Activated naive CD8-positive, alpha-beta T cell treated with anti-CD3 and anti-CD28 coated beads for 36 hours (primary cell): ENCODE measurements at places on chromosomes 2 and 18. TPM values are rescaled to one million over a fixed set of nuclear protein-coding genes. Genes with fewer than 3 reads are reported as not detected.

DNA sequence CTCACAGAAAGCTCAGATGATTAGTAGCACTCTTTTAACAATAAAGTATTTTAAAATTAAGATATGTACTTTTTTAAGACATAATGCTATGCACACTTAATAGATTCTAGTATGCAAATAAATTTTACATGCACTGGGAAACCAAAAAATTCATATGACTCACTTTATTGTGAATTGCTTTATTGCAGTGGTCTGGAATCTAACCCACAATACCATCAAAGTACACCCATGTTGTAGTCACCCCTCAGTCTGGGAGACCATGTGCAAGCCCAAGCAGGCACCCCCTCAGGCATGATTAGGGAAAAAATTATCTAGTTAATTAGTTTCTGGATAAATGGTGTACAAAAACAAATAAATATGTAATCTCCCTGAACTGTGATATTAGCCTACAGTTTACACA is 649.0 kb upstream of the HS6ST1 start:
- no peak for DNase-seq
- no peaks in the 10 kb centered on the region for H3K27me3 ChIP-seq
- peaks cover 4% of the 10 kb centered on the region for H3K4me1 ChIP-seq
- H3K4me3 ChIP-seq, result no peak overlapping the region
- H3K36me3 ChIP-seq, result no peaks in the 10 kb centered on the region

GRCh38 chr2:20643826-20644225 is 7.1 kb downstream of the HS1BP3 start:
- H3K36me3 ChIP-seq, result no peaks in the 10 kb centered on the region
- no peak for DNase-seq
- no peak overlapping the region for H3K4me3 ChIP-seq
- H3K4me1 ChIP-seq, result peaks cover 2% of the 10 kb centered on the region
- H3K27ac ChIP-seq, result no peak overlapping the region
- no peaks in the 10 kb centered on the region for H3K27me3 ChIP-seq

DNA sequence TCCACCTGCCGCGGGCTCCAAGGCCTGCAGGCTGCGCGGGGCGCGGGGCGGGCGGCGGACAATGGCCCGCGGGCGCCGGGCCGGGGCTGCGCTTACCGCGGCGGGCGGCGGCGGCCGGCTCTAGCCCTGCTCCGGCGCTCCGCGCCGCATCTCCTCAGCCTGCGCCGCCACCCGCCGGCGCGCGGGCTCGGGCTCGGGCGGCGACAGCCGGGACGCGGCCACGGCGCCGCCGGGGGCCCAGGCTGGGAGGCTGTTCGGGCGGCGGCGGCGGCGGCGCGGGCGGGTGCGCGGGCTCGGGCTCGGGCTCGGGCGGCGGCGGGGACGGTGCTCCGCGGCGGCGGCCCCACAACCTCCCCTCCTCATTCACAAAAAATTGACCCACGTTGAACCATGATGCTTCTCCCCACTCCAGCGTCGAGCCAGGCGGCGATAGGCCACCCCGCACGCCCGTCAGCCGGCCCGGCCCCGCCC is at the start of gene HDAC4:
Gene HDAC4, minus strand, starts transcription at position 425 of the 471 bp plus-strand sequence. CDS start 48,321 bp downstream, outside the sequence.
- peak within 1 kb of the TSS; percentile 89 for H3K4me3 ChIP-seq
- peaks cover 14% of the 10 kb centered on the region for H3K36me3 ChIP-seq
- peaks cover 40% of the 10 kb centered on the region for H3K4me1 ChIP-seq
- H3K27ac ChIP-seq, result peak within 1 kb of the TSS; percentile 98
- DNase-seq, result no peak

DNA sequence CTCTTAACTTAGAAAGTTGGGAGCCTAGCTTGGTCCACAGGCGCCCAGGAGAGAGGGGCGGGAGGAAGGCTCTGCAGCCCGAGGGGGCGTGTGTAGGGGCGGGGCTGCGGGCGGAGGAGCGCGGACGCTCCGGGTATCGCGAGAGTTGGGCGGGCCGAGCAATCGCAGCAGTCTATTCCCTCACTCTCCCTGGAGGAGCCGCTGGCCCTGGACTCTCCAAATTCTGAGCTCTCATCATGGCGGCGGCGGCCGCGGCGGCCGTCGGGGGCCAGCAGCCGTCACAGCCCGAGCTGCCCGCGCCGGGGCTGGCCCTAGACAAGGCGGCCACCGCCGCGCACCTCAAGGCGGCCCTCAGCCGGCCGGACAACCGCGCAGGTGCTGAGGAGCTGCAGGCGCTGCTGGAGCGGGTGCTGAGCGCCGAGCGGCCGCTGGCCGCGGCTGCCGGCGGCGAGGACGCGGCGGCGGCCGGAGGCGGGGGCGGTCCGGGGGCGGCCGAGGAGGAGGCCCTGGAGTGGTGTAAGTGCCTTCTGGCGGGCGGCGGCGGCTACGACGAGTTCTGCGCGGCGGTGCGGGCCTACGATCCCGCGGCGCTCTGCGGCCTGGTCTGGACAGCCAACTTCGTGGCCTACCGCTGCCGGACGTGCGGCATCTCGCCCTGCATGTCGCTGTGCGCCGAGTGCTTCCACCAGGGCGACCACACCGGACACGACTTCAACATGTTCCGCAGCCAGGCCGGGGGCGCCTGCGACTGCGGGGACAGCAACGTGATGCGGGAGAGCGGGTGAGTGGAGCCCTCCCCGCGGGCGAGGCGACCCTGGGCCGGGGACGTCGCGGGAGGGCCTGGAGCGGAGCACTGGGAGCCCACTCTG is at the start of gene UBR3:
Gene UBR3, plus strand, starts transcription at position 183 of the 869 bp plus-strand sequence. Its CDS starts 54 bp downstream, at position 237.
- H3K27ac ChIP-seq, result peak within 1 kb of the TSS; percentile 81
- no peaks in the 10 kb centered on the region for H3K27me3 ChIP-seq
- peak within 1 kb of the TSS; percentile 92 for H3K4me3 ChIP-seq
- peaks cover 56% of the 10 kb centered on the region for H3K4me1 ChIP-seq

DNA sequence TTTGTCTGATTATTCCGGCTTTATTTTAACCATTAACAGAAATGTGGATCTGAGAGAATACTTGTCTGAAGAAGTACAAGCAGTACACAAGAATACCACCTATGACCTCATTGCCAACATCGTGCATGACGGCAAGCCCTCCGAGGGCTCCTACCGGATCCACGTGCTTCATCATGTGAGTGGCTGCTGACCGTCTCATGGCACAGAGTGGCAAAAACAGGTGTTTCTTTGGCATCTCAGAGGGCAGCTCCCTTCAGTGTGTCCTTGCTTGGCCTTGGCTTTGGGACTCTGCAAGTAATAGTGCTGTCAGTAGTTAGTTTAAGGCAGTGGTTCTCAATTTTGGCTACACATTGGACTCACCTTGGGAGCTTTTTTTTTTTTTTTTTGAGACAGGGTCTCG is 23.1 kb downstream of the SFTPB start:
- DNase-seq, result no peak
- H3K27me3 ChIP-seq, result no peaks in the 10 kb centered on the region
- peaks cover 12% of the 10 kb centered on the region for H3K4me1 ChIP-seq
- H3K27ac ChIP-seq, result no peak overlapping the region
- H3K36me3 ChIP-seq, result peaks cover 42% of the 10 kb centered on the region

DNA sequence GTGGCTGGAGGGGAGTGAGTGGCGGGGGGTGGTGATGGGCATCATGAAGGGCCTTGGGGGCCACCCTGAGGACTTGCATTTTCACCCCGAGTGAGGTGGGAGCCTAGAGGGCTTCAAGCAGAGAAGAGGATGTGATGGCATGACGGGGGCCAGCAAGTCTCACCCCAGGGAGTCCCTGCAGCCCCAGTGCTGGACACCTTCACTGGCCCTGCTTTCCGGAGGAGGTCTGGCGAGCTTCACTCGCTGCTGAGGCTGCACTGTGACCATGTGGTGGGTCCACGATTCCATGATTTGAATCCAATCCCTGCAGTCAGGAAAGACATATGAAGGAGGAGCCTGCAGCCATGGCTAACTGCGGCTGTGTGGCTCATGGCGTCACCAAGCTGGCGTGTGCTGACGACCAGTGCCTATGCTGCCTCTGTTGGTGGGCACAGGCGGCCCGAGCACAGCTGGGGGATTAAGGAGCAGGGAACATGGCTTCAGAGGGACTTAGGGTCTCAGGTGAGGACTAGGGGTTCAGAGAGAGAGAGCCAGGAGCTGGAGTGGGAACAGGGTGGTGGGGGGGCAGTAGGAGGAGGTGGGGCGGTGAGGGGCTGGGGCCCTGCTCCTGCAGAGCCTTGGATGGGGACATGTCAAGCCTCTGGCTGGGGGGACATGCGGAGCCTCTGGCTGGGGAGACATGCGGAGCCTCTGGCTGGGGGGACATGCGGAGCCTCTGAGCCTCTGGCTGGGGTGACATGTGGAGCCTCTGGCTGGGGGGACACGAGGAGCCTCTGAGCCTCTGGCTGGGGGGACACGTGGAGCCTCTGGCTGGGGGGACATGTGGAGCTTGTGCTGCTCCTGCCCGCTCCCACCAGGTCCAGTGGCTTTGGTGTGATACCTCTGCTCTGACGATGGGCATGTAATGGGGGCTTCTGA is 3.6 kb downstream of the ZAP70 start:
- peak overlapping the region; percentile 89 for H3K4me3 ChIP-seq
- peak overlapping the region; percentile 99 for H3K27ac ChIP-seq
- H3K36me3 ChIP-seq, result peaks cover 70% of the 10 kb centered on the region
- H3K4me1 ChIP-seq, result peaks cover 71% of the 10 kb centered on the region
- H3K27me3 ChIP-seq, result no peaks in the 10 kb centered on the region

DNA sequence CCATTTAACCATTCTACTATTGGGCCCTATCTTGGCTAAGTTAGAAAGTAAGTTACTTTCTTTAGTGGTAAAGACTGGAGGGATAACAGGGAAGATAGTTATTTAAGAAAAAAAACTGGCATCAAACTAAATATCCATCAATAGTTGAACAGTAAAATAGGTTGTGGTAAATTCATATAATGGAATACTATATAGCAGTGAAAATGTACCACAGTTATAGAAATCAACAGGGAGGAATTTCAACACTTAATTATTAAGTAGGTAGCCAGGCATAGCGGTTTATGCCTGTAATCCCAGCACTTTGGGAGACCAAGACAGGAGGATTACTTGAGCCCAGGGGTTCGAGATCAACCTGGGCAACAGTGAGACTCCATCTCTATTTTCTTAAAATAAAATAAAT is 3.1 kb upstream of the SPAST start:
- DNase-seq, result no peak
- H3K36me3 ChIP-seq, result peaks cover 1% of the 10 kb centered on the region
- H3K27me3 ChIP-seq, result no peaks in the 10 kb centered on the region
- H3K4me3 ChIP-seq, result no peak overlapping the region
- peaks cover 15% of the 10 kb centered on the region for H3K4me1 ChIP-seq

GRCh38 chr18:45540125-45540524 is 75.2 kb upstream of the SLC14A2 start:
- H3K4me3 ChIP-seq, result no peak overlapping the region
- DNase-seq, result no peak
- peaks cover 1% of the 10 kb centered on the region for H3K36me3 ChIP-seq
- peaks cover 23% of the 10 kb centered on the region for H3K27me3 ChIP-seq
- no peaks in the 10 kb centered on the region for H3K4me1 ChIP-seq
- no peak overlapping the region for H3K27ac ChIP-seq

- no peaks in the 10 kb centered on the region for H3K4me1 ChIP-seq
- no peaks in the 10 kb centered on the region for H3K36me3 ChIP-seq
- H3K4me3 ChIP-seq, result no peak overlapping the region
- H3K27ac ChIP-seq, result no peak overlapping the region
- no peak for DNase-seq
Measured at GRCh38 chr2:55371376-55371775, 48.3 kb downstream of the CCDC88A start.

DNA sequence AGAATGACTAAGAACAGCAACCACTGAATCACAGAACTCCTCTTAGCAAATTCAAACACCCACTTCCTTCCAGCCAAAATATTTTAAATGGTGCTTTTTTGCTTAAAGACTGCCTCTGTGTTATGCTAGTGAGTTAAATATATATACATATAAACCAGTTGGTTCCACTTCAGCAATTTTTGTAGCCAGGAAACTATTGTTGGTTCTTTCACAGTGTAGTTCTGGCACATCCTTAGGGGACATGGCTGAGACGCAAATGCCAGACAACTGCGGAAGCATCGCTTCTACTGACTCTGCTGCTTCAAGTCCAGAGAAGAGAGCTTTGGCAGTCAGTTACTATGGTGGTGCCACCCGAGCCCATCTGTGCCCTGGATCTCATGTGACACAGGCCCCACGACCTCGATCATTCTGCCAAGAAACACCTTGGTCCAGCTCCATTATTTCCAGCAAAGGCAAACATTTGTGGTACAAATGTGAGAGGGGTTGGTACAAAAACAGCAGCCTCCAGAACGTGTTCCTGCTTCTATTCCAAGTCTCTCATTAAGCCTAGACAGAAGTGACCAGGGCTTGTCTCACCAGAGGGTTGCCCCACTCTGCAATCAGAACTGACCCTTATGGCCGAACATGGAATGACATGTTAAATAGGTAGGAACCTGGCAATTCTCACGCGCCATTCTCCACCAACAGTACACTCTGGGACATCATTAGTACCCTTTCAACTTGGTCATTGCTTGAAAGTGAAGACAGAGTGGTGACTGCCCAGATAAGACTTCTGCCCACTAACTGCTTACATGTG is 117.8 kb upstream of the NRP2 start:
- H3K27me3 ChIP-seq, result no peaks in the 10 kb centered on the region
- H3K4me3 ChIP-seq, result no peak overlapping the region
- no peak overlapping the region for H3K27ac ChIP-seq
- H3K4me1 ChIP-seq, result no peaks in the 10 kb centered on the region
- no peak for DNase-seq

DNA sequence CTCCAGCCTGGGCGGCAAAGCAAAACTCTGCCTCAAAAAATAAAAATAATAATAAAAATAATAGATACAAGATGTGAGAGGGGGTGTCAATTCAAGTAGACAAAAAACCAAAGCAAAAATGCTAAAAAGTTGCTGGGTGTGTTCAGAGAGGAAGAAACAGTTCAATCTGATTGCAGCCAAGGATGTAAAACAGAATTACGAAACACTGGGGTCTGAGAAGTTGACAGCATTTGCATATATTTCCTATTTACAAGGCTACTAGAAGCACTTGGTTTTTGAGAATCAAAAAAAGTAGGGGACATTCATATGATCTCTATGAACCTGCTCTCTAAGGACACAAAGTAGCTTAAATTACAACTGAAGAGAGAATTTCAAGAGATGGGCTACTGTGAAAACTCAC is 7.6 kb downstream of the TRIP12 start:
- H3K36me3 ChIP-seq, result peaks cover 25% of the 10 kb centered on the region
- no peak overlapping the region for H3K4me3 ChIP-seq
- peak overlapping the region; percentile 54 for H3K27ac ChIP-seq
- H3K27me3 ChIP-seq, result no peaks in the 10 kb centered on the region
- no peak for DNase-seq
- H3K4me1 ChIP-seq, result peaks cover 49% of the 10 kb centered on the region

GRCh38 chr2:150211164-150211631 is 276.3 kb downstream of the RND3 start:
- no peaks in the 10 kb centered on the region for H3K4me1 ChIP-seq
- H3K27ac ChIP-seq, result no peak overlapping the region

- no peaks in the 10 kb centered on the region for H3K36me3 ChIP-seq
- DNase-seq, result peak; percentile 26
- no peaks in the 10 kb centered on the region for H3K4me1 ChIP-seq
- no peak overlapping the region for H3K27ac ChIP-seq
- H3K4me3 ChIP-seq, result no peak overlapping the region
Measured at GRCh38 chr2:88874063-88874657, 182.7 kb downstream of the RPIA start.

Gene AQP12A
- not detected for total RNA-seq

Gene NCL
- 2,049 TPM for total RNA-seq

Gene RIF1
- total RNA-seq, result 76.7 TPM

Gene LRP2
- total RNA-seq, result 1.4 TPM

Gene SULT1C4
- total RNA-seq, result not detected

Gene MARCO
- not detected for total RNA-seq

Gene AGXT
- total RNA-seq, result not detected

Gene SRD5A2
- not detected for total RNA-seq

Gene TLX2
- total RNA-seq, result not detected

Gene IL1RL1
- total RNA-seq, result 0.10 TPM
